Type B pancreatic cell (in vitro differentiated cells): ENCODE measurements at places on chromosomes 16 and 17. TPM values are rescaled to one million over a fixed set of nuclear protein-coding genes. Genes with fewer than 3 reads are reported as not detected.

GRCh38 chr16:84841787-84842300 is 22.1 kb downstream of the CRISPLD2 start:
- no peak for DNase-seq

- DNase-seq: no peak
Observed at GRCh38 chr16:5557966-5558365, 460.4 kb upstream of the EEF2KMT start.

DNA sequence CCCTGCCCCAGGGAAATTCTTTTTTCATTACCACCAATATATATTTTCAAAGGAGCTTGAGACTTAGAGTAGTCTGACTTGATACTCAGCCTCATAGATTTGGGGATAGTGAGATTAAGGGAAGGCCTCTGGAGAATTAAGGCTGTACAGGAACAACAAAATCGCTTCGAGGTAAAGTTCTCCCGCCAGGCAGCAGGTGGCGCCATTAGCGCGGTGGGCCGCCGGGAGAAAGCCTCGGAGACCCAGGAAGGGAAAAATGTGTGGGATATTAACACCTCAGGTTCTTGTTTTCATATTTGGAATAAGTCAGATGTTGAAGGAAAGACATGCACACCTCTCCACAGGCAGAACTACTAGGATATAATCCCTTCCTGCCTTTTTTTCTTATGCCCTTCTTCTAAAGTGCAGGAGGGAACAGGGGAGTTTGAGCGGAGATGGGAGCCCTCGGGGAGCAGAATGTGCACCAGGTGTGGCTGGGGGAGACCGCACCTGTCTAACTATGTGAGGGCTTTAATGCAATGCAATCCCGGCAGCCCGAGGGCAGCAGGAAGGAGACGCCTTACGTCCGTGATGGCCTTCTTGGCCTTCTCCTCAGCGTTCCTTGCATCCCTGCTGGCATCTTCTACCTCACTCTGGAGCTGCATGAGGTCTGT is 25.9 kb downstream of the MYH3 start:
- no peak for DNase-seq

GRCh38 chr16:30184096-30184890 is 891 bp downstream of the CORO1A start:
- DNase-seq: no peak

DNA sequence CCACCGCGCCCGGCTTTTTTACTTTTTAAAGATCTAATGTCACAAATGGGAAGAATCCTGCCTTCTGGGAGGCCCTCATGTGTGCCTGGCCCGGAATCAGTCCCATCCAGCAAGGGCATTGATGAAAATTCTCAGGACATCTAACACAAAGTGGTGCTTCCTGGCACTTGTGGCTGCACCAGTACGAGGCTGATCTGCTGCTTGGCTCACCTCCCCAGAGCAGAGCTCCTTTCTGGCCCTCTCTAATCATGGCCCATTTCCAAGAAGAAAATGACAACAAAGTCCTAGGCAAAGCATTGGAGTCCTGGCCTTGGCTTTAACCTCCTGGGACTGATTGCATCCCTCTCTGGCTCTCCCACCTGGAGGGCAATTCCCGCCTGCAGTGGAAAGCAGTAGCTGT is 50.7 kb upstream of the SIAH1 start:
- no peak for DNase-seq

DNA sequence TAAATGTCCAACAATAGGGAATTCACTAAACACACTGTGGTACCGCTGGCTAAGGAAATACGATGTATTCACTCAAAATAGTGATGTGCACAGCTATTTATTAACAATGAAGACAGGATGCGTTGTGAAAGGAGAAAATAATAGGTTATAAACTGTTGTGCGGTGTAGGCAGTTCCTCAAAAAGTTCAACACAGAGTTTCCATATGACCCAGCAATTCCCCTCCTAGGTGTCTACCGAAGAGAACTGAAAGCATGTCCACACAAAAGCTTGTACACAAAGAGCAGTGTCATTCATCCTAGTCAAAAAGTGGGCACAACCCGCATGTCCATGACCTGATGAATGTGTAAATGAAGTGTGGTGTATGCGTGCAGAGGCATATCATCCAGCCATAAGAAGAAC is 1.2 kb upstream of the CES1 start:
- DNase-seq: no peak

The STAC2 gene
- 1.5 TPM in 1 of 2 replicates, not detected in the other for total RNA-seq
